Heart left ventricle (tissue), 16 donors: ENCODE measurements at places on chromosomes 4 and X. TPM values are rescaled to one million over a fixed set of nuclear protein-coding genes. Genes with fewer than 3 reads are reported as not detected.

DNA sequence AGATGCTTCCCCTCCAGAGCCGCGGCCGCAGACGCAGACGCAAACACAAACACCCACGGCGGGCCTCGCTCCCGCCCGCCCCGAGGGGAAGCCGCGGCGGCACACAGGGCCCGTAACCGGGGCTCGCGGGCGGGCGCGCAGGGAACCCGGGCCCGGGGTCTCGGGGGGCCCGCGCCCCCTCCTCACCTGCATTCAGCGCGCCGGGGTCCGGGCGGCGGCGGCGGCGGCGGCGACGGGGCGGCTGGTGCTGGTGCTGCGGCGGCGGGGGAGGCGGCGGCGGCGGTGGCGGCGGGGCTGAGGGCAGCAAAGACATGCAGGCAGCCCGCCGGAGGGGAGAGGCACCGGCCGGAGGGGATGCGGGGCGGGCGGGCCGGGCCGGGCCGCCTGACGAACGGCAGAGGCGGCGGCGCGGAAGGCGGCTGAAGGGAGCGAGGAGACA, 255 bp upstream of the CNOT6L start:
- H3K27me3 ChIP-seq: no peaks in the 10 kb centered on the region
- H3K36me3 ChIP-seq: no peaks in the 10 kb centered on the region
- peak overlapping the region; percentile 97 for H3K27ac ChIP-seq
- H3K4me1 ChIP-seq: peaks cover 13% of the 10 kb centered on the region

DNA sequence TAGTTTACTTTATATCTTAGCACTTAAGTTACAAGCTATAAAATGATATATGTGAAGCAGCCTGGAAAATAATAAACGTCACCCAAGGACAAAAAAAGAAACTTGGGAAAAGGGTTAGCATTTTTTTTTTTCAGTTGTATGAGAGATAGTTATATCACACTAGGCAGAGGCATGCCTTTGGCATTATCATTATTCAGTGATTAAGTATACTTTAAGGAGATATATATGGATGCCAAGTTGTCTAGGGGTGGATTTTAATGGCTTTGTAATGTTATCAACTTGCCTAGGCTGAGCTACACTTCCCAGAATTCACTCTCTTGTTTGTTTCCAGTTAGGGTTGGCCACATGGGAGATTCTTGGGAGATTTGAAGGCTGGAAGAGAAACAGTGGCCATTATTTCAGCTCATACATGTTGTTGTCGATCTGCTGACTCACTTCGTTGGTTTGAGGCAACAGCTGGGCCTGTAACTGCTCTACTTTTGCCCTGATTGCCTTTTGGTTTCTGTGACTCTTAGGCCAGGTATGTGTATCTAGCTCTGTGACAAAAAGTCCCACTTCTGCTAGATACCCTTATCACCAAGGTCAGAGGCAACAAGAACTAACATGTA, 11.5 kb upstream of the SRPX start:
- H3K36me3 ChIP-seq: no peaks in the 10 kb centered on the region
- peaks cover 4% of the 10 kb centered on the region for H3K27me3 ChIP-seq
- H3K27ac ChIP-seq: no peak overlapping the region
- H3K4me3 ChIP-seq: no peak overlapping the region

GRCh38 chr4:26857278-26858034, 3.2 kb upstream of the STIM2 start:
- peak overlapping the region; percentile 89 for H3K27ac ChIP-seq
- peak overlapping the region; percentile 56 for H3K4me3 ChIP-seq
- peak; percentile 94 for DNase-seq
- no peaks in the 10 kb centered on the region for H3K27me3 ChIP-seq
- peaks cover 31% of the 10 kb centered on the region for H3K4me1 ChIP-seq

DNA sequence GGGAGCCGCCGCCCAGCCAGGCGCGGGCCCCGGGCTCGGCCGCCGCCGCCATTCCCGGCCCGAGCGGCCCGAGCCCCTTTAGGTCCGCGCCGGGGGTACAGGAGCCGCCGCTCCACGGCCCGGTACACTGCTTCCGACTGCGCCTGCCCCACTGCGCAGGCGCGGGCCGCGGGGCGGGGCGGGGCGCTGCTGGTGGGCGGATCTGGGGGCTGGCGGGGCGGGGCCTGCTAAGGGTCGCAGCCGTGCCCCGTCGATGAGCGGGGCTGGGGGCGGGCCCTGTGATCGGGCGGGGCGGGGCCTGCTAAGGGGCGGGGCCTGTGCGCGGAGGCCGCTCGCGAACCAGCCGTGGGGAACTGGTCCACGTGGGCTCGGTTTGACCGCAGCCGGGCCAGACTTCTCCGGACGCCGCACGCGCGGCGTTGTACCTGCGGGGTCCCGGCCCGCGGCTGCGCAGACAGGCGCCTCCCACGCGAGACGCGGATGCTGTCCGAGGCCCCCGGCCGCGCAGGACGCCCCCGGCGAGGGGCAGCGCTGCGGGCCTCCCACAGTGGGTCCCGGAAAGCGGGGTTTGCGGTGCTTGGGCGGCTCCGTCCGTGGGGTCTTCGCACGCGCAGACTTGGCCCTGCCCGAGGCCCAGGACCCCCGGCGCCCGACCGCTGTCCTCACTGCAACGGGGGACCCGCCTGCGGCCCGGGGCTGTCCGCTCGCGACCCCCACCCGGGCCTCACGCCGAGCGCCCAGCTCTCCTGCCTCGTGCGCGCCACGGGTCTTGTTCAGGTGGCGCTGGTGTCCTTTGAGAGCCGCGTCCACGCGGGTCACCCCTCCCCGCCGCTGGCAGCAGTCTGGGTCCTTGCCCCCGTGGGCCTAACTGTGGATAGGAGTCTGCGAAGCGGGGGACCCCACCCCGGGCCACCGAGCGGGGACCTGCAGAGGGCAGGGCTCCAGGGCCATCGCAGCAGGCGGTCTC, at the start of gene DGKQ:
Gene DGKQ, minus strand, starts transcription at position 139 of the 967 bp plus-strand sequence. Its CDS starts 87 bp downstream, at position 52.
- peaks cover 1% of the 10 kb centered on the region for H3K27me3 ChIP-seq
- H3K4me1 ChIP-seq: peaks cover 19% of the 10 kb centered on the region
- no peaks in the 10 kb centered on the region for H3K36me3 ChIP-seq
- H3K4me3 ChIP-seq: peak within 1 kb of the TSS; percentile 71
- peak within 1 kb of the TSS; percentile 55 for H3K27ac ChIP-seq

DNA sequence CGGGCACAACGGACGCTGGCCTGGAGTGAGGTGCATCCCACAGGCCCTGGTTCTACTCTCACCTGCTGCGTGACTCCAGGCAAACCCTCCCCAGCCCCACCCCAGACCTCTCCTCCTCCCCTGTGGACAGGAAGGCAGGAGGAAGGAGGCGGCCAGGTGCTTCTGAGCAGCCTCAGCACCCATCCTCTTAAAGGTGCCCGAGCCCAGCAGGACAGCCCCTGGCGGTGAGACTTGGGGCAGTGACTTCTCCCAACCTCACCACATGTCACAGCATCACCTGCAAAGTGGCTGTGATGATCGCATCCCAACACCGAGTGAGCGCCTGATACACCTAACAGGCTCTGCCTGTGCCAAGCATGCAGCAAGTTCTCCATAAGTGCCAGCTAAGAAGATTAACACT, 17.1 kb upstream of the MAN2B2 start:
- peaks cover 3% of the 10 kb centered on the region for H3K4me1 ChIP-seq
- H3K27ac ChIP-seq: no peak overlapping the region
- DNase-seq: no peak
- no peaks in the 10 kb centered on the region for H3K27me3 ChIP-seq

DNA sequence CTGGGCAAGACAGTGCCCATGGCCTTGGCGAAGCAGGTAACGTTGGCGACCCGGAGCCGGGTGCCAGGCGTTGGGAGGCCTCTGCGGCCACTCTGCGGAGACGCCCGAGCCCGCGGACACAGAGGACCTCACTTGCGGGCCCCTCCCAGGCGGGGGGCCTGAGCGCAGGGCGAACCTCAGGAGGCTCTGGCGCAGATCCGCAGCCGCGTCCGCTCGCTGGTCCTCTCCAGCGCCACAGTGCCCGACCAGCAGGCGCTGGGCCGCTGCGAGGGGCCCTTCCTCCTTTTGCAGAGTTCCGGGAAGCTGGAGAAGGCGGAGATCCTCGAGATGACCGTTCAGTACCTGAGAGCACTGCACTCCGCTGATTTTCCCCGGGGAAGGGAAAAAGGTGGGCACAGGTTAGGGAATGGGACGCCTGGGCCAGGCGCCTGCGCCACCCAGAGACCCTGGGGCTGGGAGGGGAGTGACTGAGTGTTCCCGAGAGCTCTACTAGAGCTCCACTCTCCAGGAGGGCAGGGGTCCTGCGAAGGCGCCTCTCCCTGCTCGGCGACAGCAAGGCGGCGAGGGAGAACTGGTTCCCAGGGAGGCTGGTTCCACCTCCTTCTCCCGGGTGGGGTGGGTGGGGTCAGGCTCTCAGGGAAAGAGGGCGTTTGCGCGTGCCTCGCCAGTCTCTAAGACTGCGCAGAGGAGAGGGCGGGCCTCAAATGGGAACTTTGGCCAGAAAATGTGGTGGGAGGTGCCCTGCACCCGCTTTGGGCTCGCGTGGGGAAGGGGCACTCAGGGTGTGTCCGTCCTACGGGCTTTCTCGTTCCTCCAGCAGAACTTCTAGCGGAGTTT, 1.4 kb downstream of the HELT start:
- DNase-seq: no peak
- H3K36me3 ChIP-seq: no peaks in the 10 kb centered on the region
- H3K27me3 ChIP-seq: peaks cover 95% of the 10 kb centered on the region
- H3K4me1 ChIP-seq: peaks cover 8% of the 10 kb centered on the region

DNA sequence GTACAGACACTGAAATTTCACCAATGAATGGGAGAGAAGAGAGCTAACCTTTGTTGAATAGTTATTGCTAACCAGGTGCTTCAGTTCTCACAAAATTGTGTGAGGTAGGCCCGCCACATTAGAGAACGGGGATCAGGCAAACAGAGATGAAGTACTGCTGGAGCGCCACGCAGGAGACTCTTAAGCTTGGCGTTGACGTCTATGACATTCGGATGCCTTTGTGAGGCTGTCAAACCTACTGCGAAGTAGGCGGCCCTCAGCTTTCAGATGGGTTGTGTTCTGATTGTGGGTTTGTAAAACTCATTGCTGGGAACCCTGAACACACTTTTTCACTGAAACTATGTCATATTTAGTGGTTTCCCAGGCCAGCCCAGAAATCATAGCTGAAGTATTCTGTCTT, 173.6 kb downstream of the CBR4 start:
- peak; percentile 63 for DNase-seq
- no peak overlapping the region for H3K4me3 ChIP-seq
- H3K27ac ChIP-seq: peak overlapping the region; percentile 86
- H3K36me3 ChIP-seq: no peaks in the 10 kb centered on the region
- H3K4me1 ChIP-seq: peaks cover 72% of the 10 kb centered on the region
- H3K27me3 ChIP-seq: no peaks in the 10 kb centered on the region

DNA sequence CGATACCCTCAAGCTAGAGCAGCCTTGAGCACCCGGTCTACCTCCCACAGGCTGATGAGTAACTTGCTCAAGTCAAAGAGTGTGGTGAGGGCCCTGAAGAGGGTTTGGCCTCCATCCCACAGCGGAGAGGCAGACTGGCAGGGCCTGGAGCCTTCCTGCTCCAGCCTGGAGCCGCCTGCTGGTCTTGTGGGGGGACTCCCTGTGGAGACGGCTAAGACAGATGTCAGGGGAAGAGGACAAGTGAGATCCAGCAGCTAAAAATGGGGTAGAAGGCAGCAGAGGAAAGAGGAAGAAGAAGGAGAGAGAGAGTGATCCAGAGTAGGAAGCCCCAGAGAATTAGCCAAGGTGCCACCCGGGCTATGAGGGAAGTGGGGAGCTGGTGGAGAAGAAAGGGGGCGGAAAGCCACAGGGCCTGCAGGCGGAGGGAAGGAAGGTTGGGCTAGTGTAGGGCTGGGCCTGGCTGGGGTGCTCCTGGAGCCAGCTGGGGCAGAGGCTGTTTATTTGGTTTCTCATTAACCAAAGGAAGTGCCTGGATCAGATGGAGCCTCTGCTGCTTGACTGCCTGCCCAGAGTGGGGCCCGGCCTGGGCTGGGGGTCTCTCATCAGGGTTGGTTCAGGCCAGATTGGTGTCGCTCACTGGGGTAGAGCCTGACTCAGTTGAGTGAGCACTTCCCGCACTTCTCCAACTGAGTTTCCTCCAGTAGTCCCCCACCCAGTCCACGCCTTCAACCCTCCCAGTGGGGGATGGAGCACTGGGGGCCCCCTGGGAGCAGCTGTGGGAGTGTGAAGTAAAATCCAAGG, 14.2 kb downstream of the EFNB1 start:
- H3K36me3 ChIP-seq: peaks cover 29% of the 10 kb centered on the region
- H3K4me1 ChIP-seq: peaks cover 2% of the 10 kb centered on the region
- no peaks in the 10 kb centered on the region for H3K27me3 ChIP-seq
- DNase-seq: no peak

DNA sequence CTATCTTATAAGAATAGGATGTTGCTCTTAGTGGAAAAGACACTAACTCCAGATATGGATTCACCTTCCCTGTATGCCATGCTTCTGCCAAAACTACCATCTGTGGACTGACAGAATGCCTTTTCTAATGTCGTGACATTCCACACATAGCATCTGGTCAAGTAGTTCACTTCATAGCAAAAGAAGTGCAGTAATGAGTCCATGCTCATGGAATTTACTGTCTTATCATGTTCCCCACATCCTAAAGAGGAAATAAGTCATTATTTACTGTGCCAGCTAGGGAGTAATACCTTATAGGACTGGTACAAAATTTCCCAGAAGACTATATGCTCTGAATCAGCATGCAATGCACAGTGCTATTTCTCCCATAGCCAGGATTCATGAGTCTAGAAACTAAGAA, 562.4 kb downstream of the TLL1 start:
- no peaks in the 10 kb centered on the region for H3K4me1 ChIP-seq
- H3K4me3 ChIP-seq: no peak overlapping the region
- H3K27ac ChIP-seq: no peak overlapping the region
- H3K27me3 ChIP-seq: no peaks in the 10 kb centered on the region
- H3K36me3 ChIP-seq: no peaks in the 10 kb centered on the region

Gene SPATA18
- 2.0 TPM for total RNA-seq

Gene PDE6B
- 6.6 TPM for total RNA-seq

Gene CLNK
- total RNA-seq: not detected

Gene IL13RA2
- total RNA-seq: not detected

Gene ANXA3
- 12.9 TPM for total RNA-seq

Gene TMSB15B
- not detected for total RNA-seq
